ENCODE measurements at places on chromosomes 2 and 18.

DNA sequence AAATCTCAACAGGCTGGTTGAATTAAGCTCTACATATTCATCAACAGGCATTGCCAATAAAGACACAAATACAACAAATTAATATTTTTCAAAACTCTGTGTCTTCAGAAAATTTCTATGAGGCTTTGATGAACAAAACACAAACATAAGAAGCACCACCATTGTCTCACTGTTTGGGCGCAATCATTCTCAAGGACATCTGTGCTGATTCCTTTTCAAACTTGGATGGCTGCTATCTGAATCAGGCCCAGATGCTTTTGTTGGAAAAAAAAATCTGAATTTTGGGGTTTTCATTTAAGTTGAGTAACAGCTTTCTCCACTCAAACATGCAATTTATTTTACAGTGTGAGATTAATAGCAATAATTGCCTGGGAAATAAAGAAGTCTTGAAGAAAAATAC lies 173.8 kb downstream of the NRXN1 start:
- no peak for DNase-seq

- DNase-seq, result no peak
These were observed 517 bp downstream of the GCFC2 start for GRCh38 chr2:75710220-75710576.

DNA sequence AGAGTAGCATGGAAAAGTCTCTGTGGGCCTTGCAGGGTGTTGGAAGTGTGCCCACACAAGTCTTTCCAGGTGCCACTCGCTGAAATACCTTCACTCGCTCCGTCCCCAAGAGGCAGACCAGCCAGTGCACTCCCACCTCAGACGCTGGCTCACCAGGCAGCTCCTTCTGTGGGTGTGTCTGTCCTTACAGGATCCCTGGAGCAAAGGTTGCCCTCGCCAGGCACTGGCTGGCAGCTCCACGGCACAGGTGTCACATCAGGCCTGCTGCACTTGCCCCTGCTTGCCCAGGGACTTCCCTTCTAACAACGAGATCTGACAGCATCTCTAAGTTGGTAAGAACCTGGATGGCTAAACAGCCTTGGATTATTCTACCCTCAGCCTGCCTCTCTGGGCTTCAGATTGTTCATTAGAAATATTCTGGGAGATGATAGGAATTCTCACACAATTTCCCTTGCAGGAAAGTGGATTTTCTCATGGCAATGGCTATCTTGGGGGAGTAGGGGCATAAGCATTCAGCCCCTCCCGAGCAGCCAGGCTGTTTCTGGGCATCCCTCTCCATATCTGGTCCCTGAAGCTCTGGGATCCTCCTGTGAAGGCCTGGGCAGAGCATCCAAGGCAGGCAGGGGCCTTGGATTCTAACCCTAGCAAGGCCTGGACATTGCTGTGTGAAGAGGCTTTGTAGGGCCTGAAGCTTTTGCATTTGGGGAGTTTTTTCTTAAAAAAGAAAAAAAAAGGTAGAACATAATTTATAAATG lies 262.1 kb downstream of the MYCN start:
- no peak for DNase-seq

DNA sequence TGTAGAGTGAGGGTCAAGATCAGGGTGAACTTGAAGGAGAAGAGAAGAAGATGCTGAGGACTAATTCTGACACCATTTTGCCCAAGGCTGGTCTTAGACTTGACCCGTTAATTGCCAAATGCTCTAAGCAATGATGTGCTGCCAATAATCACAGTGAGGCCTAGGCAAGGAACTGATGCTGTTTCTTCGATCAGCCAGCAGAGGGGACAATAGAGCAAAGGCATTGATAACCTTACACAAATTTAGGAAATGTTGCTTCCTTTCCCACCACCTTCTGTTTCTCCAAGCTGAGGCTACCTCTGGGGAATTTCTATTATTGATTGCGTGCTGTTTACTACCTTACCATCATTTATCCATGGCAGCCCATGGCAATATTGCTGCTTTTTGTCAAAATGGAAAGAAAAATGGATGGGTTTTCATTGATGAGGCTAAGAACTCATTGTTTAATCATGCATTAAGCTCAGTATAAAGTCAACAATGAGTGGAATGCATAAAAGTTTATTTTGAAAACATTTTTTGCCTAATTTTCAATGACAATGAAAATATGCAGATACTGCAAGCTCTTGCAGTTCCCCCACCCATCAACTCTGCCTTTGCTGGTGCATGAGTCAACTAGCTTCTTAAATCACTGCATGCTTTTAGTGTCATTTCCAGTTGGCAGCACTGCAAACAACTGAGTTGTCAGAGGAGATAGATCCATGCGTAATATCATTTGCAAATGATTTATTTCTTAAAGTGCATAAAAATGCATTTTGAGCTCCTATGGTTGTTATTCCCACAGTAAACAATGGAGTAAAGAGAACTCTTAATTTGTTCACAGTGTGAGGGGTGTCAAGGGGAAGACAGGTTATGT lies 116.4 kb upstream of the NYAP2 start:
- no peak for DNase-seq

DNA sequence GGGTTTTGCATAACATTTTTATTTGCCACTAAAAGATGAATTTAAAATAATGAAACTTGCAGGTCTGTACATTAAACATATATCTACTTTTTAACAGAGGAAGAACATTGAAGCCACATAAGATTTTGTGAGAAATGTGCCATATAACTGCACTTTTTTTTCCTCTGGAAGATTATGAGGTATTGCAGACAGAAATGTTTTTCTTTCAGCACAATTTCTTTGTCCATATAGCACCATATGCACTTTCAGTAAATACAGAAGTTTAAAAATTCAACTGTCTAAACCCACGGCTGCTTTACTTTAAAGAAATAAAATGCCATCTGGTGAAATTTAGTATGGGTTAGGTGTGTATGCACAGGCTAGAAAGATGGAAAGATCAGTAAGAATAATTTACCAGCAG lies 470 bp upstream of the FAP start:
- DNase-seq, result no peak

GRCh38 chr2:113083296-113083695 lies 15.5 kb downstream of the IL1F10 start:
- DNase-seq, result no peak

GRCh38 chr2:233821196-233821595 lies 33.1 kb downstream of the HJURP start:
- DNase-seq, result no peak

DNA sequence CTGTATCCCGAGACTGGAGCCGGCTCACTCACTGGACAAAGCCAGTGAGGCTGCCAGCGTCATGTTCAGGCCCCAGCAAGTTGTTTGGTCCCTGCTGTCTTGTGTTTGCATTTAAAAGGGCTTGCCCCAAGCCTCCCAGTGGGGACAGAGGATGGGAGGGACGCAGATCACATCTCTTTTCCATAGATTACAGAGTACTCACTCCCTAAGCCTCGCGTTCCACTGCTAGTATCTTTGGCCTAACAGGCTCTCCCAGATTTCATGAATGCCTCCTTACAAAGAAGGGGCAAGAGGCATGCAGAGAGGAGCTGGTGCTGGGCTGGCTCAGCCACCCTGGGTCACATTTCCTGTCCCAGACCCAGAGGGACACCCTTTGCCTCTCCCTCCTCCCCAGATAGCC lies 59.1 kb downstream of the CMPK2 start:
- DNase-seq, result no peak

GRCh38 chr2:42385225-42385624 lies 24.2 kb upstream of the COX7A2L start:
- no peak for DNase-seq

DNA sequence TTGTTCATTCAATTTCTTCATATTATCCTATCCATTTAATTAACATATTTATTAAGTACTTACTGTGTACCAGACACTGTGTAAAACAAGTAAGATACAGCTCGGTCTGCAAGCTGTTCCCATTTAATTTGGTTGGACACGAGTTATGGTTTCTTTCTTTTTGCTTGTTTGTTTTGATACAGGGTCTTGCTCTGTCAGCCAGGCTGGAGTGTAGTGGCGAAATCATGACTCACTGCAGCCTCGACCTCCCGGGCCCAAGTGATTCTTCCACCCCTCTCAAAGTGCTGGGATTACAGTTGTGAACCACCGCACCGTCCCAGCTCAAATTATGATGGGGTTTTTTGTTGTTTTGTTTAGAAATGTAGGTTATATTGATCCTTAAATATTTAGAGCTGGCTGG lies 9.0 kb downstream of the CYBRD1 start:
- DNase-seq, result no peak

GRCh38 chr2:22600999-22601398 lies 784.0 kb upstream of the KLHL29 start:
- DNase-seq, result no peak

GRCh38 chr2:138724729-138725459 lies 55.3 kb downstream of the NXPH2 start:
- no peak for DNase-seq

DNA sequence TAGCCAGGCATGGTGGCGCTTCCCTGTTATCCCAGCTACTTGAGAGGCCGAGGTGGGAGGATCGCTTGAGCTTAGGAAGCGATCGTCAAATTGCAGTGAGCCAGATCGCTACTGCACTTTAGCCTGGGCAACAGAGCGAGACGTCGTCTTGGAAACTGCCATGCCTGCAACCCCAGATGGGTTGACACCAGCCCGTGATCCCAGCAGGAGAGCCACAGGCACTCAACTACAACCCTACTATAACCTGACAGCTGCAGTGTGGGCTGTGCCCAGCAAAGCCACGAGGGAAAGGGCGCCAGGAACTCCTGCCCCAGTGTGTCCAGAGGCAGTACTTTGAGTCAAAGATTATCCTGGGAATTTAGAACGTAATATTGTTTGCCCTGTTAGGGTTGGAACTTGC lies 85.6 kb downstream of the SS18 start:
- no peak for DNase-seq

- DNase-seq, result no peak
These were observed 205.5 kb downstream of the TGIF1 start for GRCh38 chr18:3655254-3656050.

- DNase-seq, result no peak
These were observed 145.6 kb downstream of the TGIF1 start for GRCh38 chr18:3595369-3596273.

DNA sequence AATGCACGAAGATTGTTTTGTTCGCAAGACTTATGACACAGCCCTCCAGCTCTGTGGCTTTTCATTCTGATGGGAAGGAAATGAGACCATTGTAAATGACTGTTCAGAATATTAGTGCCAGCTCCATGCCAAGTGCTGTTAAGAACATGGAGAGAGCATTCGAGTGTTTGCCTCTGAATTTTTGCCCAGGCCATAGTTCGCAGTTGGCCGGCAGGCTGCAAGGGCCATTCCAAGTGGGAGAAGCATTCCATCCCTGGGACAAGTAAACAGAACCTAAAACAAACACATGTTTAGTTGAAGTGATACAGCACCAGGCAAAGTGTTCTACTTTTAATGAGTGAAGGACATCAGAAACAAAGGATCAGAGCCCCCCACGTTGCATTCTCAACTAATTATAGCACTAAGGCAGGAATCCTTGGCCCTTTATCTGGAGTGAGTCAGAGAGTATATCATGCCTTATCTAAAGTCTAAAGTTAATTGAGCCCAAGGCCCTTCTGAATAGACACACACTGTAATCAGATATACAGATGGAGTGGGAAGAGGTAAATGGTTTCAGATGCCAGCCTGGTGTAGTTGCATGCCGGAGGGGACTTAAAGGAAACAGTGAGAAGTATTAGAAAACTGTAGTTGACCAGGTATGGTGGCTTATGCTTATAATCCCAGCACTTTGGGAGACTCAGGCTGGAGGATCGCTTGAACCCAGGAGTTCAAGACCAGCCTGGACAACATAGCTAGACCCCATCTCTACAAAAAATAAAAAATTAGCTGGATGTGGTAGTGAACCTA lies 53.3 kb downstream of the NEDD4L start:
- DNase-seq, result no peak

GRCh38 chr2:141187075-141187439 lies 943.8 kb downstream of the LRP1B start:
- no peak for DNase-seq

DNA sequence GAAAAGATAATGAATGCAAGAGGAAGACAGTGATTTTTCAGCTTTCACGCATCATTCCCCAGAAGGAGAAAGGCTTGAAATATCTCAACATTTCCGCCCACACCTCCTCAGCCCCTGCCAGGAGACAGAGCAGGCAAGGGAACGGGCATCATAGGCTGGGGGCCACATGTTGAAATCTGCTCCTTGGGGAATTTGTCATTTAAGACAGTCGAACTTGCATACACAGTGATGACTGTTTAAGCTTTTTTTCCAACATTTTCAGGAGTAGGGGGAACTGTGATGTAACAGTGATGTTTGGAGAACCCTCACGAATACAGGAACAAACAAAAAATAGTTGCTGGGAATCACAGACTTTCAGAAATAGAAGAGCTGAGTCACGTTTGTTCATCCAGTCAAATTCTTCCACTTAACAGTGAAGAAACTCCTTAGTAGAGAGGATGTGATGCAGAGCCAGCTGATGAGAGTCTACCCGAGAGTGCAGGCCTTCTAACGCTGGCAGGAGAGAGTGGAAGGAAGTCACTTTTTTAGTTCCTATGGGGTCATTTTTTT lies 266.8 kb downstream of the ALPK2 start:
- no peak for DNase-seq

DNA sequence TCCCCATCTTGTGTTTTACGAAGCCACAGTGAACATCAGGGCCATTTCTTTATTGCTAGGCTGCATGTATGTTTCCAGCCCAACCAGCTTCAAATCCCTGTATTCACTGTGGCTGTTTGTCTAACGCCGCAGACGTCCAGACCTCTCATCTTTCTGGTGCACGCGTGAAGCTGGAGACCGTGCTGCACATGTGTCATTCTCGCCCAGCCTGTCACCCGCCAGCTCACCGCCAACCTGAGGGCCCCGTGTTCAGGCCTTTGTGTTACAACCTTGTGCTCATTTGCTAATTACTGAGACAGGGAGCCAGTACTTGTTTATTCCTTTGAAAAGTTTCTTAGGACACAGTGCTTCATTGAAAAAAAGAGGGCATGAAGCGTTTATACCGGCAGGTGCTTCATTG lies 21.4 kb downstream of the SALL3 start:
- no peak for DNase-seq

DNA sequence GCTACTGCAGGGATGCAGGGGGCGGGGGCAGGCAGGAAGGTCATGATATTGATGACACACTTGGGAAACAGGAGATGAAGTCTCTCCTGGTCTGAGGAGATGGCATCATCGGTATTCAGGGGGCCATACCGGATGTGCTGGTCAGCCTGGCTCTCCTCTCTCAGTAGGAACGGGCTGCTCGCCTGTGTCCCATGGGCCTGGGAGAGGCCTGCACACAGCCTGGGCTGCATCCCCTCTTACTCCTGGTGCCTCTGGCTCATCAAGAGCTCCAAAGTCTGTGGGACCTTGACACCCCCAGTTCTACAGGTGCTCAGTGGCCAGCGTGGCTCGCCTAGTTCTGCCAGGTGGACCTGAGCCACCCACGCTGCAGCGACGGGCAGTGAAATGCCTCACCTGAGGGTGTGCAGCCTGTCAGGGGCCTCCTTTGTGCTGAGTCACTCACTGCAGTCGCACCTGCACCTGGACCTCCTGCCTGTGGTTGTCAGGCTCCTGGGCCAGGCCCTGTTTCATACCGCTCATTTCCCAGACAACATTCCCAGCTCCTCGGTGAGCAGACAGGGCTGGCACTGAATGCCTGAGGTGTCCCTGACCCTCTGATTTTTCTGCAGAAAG lies 18.6 kb upstream of the CNDP1 start:
- no peak for DNase-seq

GRCh38 chr2:52918551-52918950 lies 849.1 kb upstream of the CHAC2 start:
- DNase-seq, result no peak

GRCh38 chr2:69177063-69177771 lies 164.2 kb downstream of the ANTXR1 start:
- no peak for DNase-seq

- no peak for DNase-seq
These were observed 55.9 kb downstream of the RAB31 start for GRCh38 chr18:9764011-9764481.

GRCh38 chr2:105110295-105110829 lies 72.5 kb downstream of the MRPS9 start:
- no peak for DNase-seq

All from stimulated activated CD8-positive, alpha-beta memory T cell treated with anti-CD3 and anti-CD28 coated beads, Interleukin-7, amount 100 ng/mL, for 24 hours (primary cell).